ENCODE measurements at places on chromosomes 7 and 10. TPM values are rescaled to one million over a fixed set of nuclear protein-coding genes. Genes with fewer than 3 reads are reported as not detected.

- no peak for ATAC-seq
Observed at GRCh38 chr7:117937753-117938483, 64.7 kb upstream of the CTTNBP2 start.

GRCh38 chr10:132158122-132158741 lies 28.5 kb upstream of the DPYSL4 start:
- no peak for ATAC-seq

- no peak for ATAC-seq
Observed at GRCh38 chr7:4838626-4839334, 23.1 kb downstream of the PAPOLB start.

DNA sequence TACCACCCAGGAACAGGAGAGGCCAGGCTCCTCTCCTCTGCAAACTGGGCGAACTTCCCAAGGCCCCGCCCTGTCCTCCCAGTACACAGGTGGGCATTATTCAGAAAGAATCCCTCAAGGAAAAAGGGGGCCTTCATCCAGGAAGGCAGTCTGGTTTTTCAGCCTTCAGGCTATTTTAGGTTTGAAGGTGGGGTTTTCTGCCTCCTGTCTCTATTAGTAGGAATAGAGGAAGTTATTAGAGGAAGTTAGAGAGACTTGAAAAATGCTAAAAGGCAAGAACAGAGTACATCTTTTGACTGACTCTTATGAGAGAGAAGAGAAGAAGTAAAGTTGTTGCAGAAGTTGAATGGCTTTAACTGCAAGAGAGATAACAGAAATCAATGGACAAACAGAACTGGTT lies 250.9 kb upstream of the SORCS1 start:
- ATAC-seq: no peak

- ATAC-seq: peak; percentile 74
Observed at GRCh38 chr10:87850742-87851205, 12.6 kb downstream of the KLLN start.

DNA sequence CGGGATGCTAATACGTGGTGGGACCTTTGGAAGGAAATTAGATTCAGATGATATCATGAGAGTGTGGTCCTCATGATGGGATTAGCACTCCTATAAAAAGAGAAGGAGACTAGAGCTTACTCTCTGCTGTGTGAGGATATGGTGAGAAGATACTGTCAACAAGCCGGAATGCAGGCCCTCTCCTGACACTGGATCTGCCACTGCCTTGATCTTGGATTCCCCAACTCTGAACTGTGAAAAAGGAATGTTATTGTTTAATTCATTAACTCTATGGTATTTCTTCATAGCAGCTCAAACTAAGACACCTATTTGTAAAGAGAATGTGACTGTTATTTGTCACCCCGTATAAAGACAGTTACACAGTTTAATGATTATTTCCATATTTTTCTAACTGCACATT lies 1227.5 kb upstream of the C7orf33 start:
- ATAC-seq: no peak

Gene INSYN2A
- not detected for total RNA-seq

Gene BMPER
- total RNA-seq: not detected
